Cardiac septum (tissue), 1 donor: ENCODE measurements at places on chromosomes 12 and 14. TPM values are rescaled to one million over a fixed set of nuclear protein-coding genes. Genes with fewer than 3 reads are reported as not detected.

KCNC2 gene
- not detected for total RNA-seq

NFE2 gene
- total RNA-seq, result 1.2 TPM

IL31 gene
- total RNA-seq, result not detected

CCDC184 gene
- 0.67 TPM for total RNA-seq

CCDC175 gene
- total RNA-seq, result not detected

RARG gene
- 21.2 TPM for total RNA-seq
